Mesothelial cell of epicardium (in vitro differentiated cells): ENCODE measurements at places on chromosomes 3 and 15.

DNA sequence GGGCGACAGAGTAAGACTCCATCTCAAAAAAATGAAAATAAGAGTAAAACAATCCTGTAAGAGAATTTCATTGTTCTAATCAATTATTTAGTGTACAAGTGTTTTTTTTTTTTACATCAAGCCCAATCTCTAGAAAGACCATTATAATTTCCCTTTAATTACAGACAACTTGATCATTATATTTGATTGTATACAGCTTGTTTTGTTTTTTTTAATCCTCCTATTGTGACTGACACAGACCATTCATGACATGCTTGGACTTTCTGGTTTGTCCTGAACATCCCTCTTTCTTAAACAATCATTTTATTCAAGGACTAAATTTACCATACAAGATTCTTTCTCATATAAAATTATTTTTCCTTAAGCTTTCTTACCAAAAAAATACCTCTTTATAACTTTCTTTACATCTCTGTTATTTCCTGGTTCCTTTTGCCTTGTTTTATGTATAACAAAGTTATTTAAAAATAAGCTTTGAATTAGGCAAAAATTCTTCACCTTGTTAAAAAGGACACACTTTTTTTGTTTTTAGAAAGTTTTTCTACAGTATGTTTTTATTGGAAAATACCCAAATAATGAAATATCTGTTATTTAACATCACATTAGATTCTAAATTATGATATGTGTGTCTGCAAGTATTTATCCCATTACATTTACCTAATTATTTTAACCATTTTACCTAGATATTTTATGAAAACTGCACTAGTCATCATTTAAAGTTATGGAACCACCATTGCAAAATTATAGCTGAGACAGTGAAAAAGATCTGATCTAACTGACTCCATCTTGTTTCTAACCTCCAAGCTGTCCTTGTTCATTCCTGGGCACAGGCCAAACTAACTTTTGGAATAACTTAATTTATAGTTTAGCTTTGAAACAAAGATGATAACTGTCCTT is 26.1 kb upstream of the GFM1 start:
- H3K27me3 ChIP-seq = peaks cover 3% of the 10 kb centered on the region
- DNase-seq = no peak
- no peak overlapping the region for H3K27ac ChIP-seq

- no peak for DNase-seq
- no peak overlapping the region for H3K27ac ChIP-seq
- no peaks in the 10 kb centered on the region for H3K27me3 ChIP-seq
- H3K36me3 ChIP-seq = peaks cover 5% of the 10 kb centered on the region
- no peak overlapping the region for H3K4me3 ChIP-seq
- no peaks in the 10 kb centered on the region for H3K4me1 ChIP-seq
Measured at GRCh38 chr3:27285668-27286067, 83.5 kb downstream of the NEK10 start.

DNA sequence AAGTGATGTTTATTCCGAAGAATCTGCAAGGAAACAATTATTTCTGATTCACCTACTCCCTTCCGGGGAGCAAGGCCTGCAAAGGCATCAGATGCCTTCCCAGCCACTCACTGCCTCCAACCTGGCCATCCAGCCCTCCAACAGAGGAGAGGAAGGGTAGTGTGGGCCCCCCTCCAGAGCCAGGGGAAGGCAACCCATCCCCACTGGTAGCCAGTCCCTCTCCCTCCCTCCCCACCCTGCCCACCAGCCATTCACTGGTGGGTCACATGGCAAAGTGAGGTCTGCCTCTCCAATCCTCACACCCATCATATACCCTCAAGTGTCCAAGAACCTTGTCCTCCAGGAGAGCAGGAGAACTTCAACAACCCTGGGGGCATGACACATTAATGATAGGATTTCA is 2.4 kb upstream of the VIPR1 start:
- peak overlapping the region; percentile 43 for H3K4me3 ChIP-seq
- H3K27me3 ChIP-seq = peaks cover 61% of the 10 kb centered on the region
- H3K4me1 ChIP-seq = peaks cover 33% of the 10 kb centered on the region
- no peak overlapping the region for H3K27ac ChIP-seq
- no peaks in the 10 kb centered on the region for H3K36me3 ChIP-seq

DNA sequence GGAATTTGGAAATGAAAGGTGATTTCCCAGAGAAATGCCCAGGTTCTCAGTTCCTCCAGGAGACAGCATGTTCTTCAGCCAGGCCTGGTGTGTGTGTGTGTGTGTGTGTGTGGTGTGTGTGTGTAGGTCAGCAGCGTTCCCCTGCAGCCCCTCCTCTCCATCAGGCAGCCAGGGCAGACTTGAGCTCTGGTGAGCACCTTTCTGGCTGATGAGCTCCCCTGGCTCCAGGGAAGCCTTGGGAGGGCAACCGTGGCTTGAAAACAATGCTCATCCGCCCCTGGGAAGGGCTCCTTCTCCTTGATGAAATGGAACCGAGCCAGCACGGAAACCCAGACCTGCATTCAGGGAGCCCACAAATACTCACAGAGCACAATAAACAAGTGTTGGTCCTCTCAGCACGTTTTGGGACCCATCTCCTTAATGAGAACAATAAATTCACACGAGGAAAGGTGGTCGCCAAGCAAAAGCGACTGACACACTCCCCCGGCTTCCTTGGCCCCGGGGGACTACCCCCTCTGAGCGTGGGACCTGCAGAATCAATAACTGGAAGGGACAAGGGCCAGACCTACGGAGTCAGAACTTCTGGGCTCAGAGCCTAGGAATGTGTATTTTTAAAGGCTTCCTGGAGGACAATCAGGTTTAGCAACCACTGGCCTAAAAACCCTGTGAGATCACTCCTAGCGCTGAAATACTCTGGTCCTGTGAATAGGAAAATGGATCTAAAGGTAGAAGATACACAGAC is 38.6 kb upstream of the HES1 start:
- H3K27me3 ChIP-seq = peaks cover 8% of the 10 kb centered on the region
- H3K36me3 ChIP-seq = no peaks in the 10 kb centered on the region
- H3K4me1 ChIP-seq = peaks cover 25% of the 10 kb centered on the region

- H3K36me3 ChIP-seq = no peaks in the 10 kb centered on the region
- DNase-seq = no peak
- H3K4me3 ChIP-seq = no peak overlapping the region
- peaks cover 21% of the 10 kb centered on the region for H3K27me3 ChIP-seq
- H3K27ac ChIP-seq = no peak overlapping the region
Measured at GRCh38 chr3:72161881-72162595, 377.1 kb upstream of the PROK2 start.

DNA sequence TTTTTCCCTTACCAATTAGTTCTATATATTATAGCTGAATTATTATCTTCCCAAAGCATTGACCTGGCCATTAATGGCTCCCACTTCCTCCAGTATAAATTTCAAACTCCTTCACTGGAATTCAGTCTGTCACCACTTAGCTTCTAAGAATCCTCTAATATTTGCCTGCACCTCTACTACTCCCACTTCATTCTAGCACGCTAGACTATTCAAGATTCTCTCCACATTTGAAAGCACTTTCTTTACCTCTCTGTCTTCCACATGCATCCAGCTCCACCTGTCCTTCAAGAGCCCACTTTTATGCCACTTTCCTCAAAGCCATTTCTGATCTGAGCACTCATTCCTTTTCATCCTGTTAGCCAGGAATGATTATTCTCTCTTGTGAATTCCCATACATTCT is 15.0 kb downstream of the SENP8 start:
- no peak for DNase-seq
- no peak overlapping the region for H3K4me3 ChIP-seq
- H3K27me3 ChIP-seq = no peaks in the 10 kb centered on the region
- peaks cover 20% of the 10 kb centered on the region for H3K4me1 ChIP-seq

- peaks cover 6% of the 10 kb centered on the region for H3K4me1 ChIP-seq
- H3K27me3 ChIP-seq = no peaks in the 10 kb centered on the region
- H3K36me3 ChIP-seq = no peaks in the 10 kb centered on the region
- no peak for DNase-seq
Measured at GRCh38 chr3:81308306-81308705, 453.1 kb downstream of the GBE1 start.

- H3K36me3 ChIP-seq = peaks cover 10% of the 10 kb centered on the region
- peaks cover 5% of the 10 kb centered on the region for H3K4me1 ChIP-seq
- H3K27me3 ChIP-seq = no peaks in the 10 kb centered on the region
- no peak overlapping the region for H3K27ac ChIP-seq
Measured at GRCh38 chr3:66268864-66269263, 48.1 kb downstream of the SLC25A26 start.

DNA sequence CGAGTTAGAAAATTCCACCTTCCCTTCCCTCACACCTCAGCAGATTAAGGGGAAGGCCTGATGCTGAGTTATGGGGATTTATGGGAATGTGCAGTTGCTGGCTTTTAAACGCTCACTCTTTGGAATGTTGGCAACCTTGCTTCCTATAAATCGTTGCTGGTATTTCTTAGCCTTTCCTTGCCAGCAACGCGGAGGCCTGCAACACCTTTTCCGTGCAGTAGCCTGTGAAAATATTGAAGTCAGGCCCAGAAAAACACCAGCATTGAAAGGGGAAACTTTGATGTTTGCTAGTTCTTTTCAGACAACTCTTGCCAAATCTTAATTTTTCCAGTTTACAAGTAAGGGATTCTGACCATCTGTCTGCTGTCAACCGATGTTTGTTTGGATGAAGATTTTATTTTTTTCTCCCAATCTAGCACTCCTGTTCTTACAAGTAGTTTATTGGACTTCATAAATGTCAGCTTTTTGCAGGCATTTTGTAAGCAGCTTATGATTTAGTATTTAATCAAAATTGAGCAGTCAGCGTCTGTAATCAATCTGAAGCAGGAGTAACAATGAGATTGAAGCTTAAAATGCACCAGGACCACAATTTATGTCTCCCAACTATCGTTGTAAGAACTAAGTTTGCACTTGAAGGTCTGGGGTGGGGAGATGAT is 251.0 kb downstream of the RPLP1 start:
- H3K36me3 ChIP-seq = no peaks in the 10 kb centered on the region
- no peak overlapping the region for H3K4me3 ChIP-seq
- H3K4me1 ChIP-seq = no peaks in the 10 kb centered on the region
- H3K27me3 ChIP-seq = no peaks in the 10 kb centered on the region
- no peak overlapping the region for H3K27ac ChIP-seq

GRCh38 chr15:64453689-64454037 is 6.7 kb upstream of the ZNF609 start:
- H3K27me3 ChIP-seq = no peaks in the 10 kb centered on the region
- peak overlapping the region; percentile 19 for H3K27ac ChIP-seq
- no peak overlapping the region for H3K4me3 ChIP-seq

GRCh38 chr3:117898722-117899522 is 1135.7 kb downstream of the IGSF11 start:
- peaks cover 4% of the 10 kb centered on the region for H3K36me3 ChIP-seq
- H3K27ac ChIP-seq = no peak overlapping the region
- no peak overlapping the region for H3K4me3 ChIP-seq
- DNase-seq = no peak
- no peaks in the 10 kb centered on the region for H3K4me1 ChIP-seq

DNA sequence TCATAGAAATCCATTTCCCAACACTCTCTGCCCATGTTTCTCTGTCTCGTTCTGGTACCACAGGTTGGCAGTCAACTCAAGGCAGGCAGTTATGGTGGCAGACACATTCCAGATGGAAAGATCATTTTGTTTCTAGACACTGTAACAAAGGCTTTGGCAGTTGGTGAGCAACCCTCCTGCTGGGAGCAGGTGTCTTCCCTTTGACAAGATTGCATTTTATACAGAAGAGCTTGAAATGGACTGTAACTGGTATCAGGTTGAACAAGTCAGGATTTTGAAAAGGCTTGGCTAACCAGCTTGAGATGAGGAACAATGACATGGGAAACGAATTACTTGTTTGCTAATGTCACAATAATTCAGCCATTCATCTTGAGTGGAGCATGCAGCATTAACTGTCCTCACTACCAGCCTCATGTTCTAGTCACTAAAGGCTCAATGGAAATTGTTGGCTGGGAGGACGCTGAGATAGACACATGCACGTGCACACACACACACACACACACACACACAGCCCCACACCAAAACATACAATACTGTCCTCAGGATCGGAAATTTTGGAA is 170.0 kb downstream of the SEMA6D start:
- no peak overlapping the region for H3K27ac ChIP-seq
- peaks cover 3% of the 10 kb centered on the region for H3K27me3 ChIP-seq
- H3K4me3 ChIP-seq = no peak overlapping the region
- peaks cover 3% of the 10 kb centered on the region for H3K4me1 ChIP-seq
- DNase-seq = no peak

GRCh38 chr3:46001178-46001577 is 5.6 kb upstream of the FYCO1 start:
- peaks cover 23% of the 10 kb centered on the region for H3K27me3 ChIP-seq
- DNase-seq = no peak
- no peak overlapping the region for H3K27ac ChIP-seq
- H3K4me1 ChIP-seq = no peaks in the 10 kb centered on the region
- no peaks in the 10 kb centered on the region for H3K36me3 ChIP-seq
